Kidney capillary endothelial cell (primary cell): ENCODE measurements at places on chromosomes 16 and 17.

DNA sequence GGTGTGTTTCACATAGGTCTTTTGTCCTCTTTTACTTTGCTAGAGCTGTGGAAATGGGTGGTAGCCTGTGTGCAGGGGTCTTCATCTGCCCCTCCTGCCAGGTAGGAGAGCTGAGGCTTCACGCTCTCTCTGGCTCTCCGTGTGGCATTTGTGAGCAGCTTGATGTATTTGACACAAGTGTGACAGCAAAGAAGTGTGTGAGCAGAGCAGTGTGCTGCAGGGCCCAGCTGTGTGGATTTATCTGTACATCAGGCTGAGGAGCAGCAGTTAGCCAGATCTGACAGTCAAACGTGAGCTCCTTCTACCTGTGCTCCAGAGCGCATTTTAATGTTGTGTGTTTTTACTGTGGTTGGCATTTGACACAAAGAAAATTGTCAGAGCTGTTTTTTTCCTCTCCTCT is 101.8 kb downstream of the FTO start:
- no peak for DNase-seq

GRCh38 chr16:17346621-17347569 is 123.9 kb downstream of the XYLT1 start:
- DNase-seq, result no peak

- DNase-seq, result no peak
Observed at GRCh38 chr17:80352991-80353665, 61.8 kb upstream of the ENDOV start.

GRCh38 chr17:16870253-16871245 is 101.4 kb downstream of the TNFRSF13B start:
- DNase-seq, result no peak

GRCh38 chr16:2790631-2791030 is 3.3 kb upstream of the PRSS33 start:
- DNase-seq, result no peak

DNA sequence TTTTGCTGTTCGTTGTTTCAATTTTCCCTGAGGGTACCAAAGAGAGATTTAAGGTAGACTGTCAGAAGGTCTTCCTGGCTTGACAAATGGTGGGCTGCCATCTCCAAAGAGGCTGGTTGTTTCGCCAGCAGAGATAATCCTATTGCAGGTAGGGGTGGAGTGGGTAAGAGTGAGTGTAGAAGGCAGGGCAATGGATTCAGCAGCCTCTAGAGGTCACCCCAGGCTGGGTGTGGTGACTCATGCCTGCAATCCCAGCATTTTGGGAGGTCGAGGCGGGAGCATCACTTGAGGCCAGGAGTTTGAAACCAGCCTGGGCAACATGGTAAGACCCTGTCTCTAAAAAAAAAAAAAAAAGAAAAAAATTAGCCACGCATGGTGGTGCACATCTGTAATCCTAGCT is 34.6 kb downstream of the DCAKD start:
- no peak for DNase-seq

- no peak for DNase-seq
Observed at GRCh38 chr17:76189741-76190140, 48.7 kb upstream of the FOXJ1 start.

DNA sequence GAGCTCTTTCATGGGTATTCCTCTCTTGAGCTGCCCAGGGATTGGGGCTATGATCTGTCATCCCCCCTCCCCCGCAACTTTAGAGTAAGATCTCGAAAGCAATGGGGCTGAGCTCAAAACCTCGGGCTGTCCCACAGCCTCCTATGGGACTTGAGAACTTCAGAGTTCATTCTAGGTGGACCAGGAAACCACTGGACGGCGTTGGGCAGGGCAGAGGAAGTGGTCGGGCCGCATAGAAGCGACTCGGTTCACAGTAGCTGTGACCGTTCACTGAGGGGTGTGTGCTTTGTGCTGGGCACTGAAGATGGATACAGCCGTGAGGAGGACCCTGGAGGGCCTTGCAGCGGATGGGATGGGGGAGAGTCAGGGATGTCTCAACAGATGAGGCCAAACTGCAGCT is 292.0 kb downstream of the CPPED1 start:
- DNase-seq, result no peak

DNA sequence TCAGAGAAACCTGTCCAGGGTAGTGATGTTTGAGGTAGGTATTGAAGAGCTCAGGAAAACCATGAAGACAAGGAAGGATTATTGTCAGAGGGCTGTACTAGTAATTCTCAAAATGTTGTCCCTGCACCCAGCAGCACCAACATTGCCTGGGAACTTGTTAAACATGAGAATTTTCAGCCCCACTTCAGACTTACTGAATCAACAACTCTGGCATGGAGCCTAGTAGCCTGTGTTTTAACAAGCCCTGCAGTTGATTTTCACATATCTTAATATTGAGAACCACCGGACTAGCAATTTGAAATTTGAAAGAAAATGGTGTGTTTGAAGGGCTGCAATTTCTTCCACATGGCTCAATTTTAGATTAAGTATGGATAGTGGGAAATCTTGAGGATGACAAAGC is 2.8 kb upstream of the KIF2B start:
- no peak for DNase-seq

DNA sequence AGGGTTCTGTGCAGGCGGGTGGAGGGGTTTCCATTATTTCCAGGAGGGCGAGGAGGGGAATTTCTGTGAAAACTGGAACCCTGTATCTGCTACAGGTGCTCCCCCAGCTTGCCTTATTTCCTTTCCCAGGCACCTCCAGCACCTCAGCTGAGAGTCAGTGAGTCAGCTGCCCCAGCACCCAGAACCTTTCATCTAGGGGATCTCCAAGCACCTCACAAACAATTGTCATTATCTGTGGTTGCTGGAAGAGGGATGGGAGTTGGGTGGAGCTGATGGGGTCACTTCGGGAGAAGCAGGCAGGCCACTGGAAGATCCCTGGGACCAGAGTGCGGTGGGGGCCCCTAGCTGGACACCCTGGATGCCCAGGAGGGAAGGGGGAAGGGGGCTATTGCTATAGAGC is 10.0 kb upstream of the CLUH start:
- no peak for DNase-seq

GRCh38 chr17:76497979-76498875 is 3.0 kb downstream of the RHBDF2 start:
- peak; percentile 78 for DNase-seq

DNA sequence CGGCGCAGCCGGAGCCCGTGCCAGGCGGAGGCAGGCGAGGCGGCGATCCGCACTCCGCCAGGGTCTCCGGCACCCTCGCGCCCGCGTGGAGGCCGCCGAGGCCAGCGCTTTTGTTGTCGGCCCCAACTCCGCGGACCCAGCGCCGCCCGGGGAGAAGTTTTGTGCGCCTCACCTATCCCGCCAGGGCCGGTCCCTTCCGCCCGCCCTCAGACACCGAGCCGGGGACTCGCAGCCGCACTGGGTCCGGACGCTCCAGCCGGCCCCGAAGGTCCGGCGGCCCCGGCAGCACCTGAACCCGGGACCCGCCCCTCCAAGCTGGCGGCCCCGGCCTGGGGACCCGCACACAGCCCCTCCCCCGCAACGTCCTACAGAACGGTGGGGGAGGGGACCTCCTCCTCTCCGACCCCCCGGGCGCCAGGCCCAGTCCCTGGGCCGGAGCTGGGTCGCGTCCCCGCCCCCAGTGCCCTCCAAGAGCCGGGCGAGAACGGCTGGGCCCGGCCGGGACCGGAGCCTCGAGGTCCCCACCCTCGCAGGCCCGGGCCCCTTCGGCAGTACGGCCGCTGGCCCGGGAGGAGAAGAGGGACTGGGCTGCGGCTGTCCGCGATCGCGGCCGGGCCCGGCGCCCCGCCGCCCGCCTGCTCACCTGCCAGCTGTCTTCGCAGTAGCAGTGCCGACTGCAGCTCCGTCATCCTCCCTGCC is 698 bp downstream of the UBE2G1 start:
- DNase-seq, result peak; percentile 23
